ENCODE measurements at places on chromosomes 12 and 14. TPM values are rescaled to one million over a fixed set of nuclear protein-coding genes. Genes with fewer than 3 reads are reported as not detected.

- H3K4me3 ChIP-seq = no peak overlapping the region
- no peak overlapping the region for H3K27ac ChIP-seq
- H3K27me3 ChIP-seq = no peaks in the 10 kb centered on the region
- no peaks in the 10 kb centered on the region for H3K36me3 ChIP-seq
- DNase-seq = no peak
These were observed 398.5 kb downstream of the MDGA2 start for GRCh38 chr14:47276931-47277330.

DNA sequence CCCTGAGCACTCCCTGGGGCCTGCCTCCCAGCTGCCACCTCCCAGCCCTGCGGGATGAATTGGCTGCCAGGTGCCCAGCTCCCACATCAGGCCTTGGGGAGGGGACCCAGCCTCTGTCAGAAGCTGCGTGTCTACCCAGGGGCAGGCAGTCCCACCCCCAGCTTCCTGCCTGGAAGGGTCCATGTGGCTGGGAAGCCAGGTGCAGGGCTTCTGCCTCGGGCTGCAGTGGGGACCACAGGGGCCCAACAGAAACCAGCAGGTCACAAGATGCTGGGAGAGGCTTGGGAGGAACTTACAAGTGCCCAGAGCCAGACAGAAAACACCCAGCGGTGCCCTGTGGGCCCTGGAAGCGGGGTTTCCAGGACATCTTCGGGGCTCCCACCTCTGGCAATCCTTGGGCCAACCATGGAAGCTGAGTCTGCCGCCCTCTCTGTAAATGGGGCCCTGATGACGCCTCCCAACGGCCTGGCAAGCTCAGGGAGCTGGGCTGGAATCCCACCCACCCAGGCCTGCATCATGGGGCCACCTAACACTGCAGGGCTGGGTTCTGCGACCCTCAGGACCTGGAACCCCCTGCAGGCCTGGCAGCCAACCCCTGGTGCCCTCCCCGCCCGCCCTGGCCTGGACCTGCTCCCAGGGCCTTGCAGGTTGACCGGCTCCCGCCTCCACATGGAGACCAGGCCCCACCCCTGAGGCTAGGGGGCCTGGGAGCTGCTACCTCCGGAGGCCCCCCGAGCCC, 36.6 kb downstream of the CCNK start:
- H3K27me3 ChIP-seq = no peaks in the 10 kb centered on the region
- DNase-seq = peak; percentile 88
- H3K4me3 ChIP-seq = no peak overlapping the region
- no peaks in the 10 kb centered on the region for H3K36me3 ChIP-seq

DNA sequence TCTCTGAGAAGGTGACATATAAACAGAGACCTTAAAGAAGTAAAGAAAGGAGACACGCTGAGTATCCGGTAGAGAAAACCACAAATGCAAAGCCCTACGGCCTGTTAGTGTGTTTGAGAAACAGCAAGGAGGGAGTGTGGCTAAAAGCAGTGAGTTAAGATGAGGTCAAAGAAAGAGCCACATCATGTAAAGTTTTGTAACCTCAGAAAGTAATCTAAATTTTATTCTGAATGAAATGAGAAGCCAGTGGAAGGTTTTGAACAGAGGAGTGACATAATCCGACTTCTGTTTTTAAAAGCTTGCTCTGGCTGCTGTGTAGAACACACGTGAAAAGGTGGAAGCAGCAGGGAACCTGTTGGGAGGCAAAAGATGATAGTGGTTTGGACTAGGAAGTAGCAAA, 32.6 kb downstream of the PPP2R5E start:
- H3K36me3 ChIP-seq = peaks cover 1% of the 10 kb centered on the region
- H3K4me3 ChIP-seq = no peak overlapping the region
- no peaks in the 10 kb centered on the region for H3K27me3 ChIP-seq
- peaks cover 34% of the 10 kb centered on the region for H3K4me1 ChIP-seq
- H3K27ac ChIP-seq = no peak overlapping the region
- DNase-seq = no peak

GRCh38 chr14:52661314-52661713, 34.0 kb downstream of the ERO1A start:
- no peak overlapping the region for H3K4me3 ChIP-seq
- peaks cover 16% of the 10 kb centered on the region for H3K36me3 ChIP-seq
- H3K4me1 ChIP-seq = no peaks in the 10 kb centered on the region
- no peak for DNase-seq
- H3K27me3 ChIP-seq = no peaks in the 10 kb centered on the region

PRH2 gene
- not detected for total RNA-seq

GRIN2B gene
- total RNA-seq = not detected

ZBTB42 gene
- total RNA-seq = 2.8 TPM

RERG gene
- total RNA-seq = 10.8 TPM

Data from chondrocyte (in vitro differentiated cells).